ENCODE measurements at places on chromosomes 13 and 19.

- peak; percentile 99 for DNase-seq
Observed at GRCh38 chr19:10568826-10569651, at the start of gene CDKN2D. Gene CDKN2D (minus strand): TSS chr19:10568979. CDS start chr19:10568653, 326 bp downstream.

DNA sequence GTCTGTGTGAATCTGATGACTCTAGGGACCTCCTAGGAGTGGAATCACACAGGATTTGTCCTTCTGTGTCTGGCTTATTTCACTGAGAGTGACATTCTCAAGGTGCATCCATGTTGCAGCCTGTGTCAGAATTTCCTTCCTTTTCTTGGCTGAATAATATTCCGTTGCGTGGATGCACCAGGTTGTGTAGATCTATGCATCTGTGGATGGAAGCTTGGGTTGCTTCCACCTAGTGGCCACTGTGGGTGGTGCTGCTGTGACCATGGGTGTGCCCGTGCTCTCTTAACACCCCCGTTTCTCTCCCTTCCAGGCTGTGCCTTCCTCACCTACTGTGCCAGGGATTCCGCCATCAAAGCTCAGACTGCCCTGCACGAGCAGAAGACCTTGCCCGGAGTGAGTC, 26.2 kb downstream of the CELF5 start:
- DNase-seq: peak; percentile 22

DNA sequence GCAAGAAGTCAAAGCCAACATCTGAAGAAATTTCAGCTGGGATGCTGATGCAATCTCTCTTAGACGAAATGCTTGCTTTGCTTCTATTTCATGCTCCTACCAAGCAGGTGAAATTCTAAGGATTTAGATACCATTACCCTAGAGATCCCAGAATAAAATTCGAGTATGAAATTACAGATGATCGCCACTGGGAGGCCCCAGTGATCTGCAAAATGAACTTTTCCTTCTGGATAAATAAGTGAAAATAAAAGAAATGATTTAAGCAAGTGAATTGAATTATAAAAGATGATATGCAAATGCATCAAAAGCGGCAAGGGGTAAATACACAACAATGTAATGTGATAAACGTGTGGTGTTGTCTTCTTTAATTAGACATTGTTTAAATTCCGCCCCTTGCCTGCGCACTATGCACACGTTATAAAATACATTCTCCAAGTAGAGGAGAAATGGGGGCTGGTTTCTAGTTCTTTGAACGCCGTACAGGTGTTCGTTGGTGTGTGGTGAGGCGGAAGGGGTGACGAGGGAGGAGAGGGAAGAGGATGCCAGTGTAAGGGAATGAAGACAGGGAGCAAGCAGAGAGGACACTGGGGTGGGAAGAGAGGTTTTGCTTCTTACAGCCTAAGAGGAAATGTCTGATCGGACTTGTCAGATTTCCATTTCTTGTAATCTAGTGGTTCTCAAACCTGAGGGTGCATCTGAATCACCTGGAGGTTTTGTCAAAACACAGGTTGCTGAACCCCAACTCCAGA, 58.0 kb downstream of the ERCC5 start:
- DNase-seq: no peak

GRCh38 chr19:16070366-16070990, 5.8 kb upstream of the TPM4 start:
- DNase-seq: peak; percentile 82

DNA sequence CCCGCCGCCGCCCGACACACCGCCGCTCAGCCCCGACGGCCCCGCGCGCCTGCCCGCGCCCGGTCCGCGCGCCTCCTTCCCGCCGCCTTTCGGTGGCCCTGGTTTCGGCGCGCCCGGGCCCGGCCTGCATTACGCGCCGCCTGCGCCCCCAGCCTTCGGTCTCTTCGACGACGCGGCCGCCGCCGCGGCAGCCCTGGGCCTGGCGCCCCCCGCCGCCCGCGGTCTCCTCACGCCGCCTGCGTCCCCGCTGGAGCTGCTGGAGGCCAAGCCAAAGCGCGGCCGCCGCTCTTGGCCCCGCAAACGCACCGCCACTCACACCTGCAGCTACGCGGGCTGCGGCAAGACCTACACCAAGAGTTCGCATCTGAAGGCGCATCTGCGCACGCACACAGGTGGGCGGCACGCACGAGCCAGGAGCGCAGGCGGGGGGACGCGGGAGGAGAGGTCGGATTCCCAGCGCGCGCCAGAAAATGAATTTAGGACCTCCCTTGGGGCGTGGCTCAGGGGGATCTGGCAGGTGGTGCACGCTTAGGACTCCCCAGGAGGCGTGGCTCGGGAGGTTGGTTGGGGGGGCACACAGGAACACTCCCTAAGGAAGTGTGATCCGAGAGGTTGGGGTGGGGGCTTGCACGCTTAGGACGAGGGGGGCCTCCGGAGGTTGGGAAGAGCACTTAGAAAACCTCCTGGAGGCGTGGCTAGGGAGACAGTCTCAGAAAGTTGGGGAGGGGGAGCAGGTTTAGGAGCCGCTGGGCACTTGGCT, 1.2 kb downstream of the KLF2 start:
- DNase-seq: peak; percentile 40

GRCh38 chr13:40922437-40923040, 96.6 kb downstream of the ELF1 start:
- no peak for DNase-seq

GRCh38 chr13:43786766-43787517, at the start of gene ENOX1:
Gene ENOX1 (minus strand): TSS chr13:43786972.
- DNase-seq: no peak
